Stimulated activated CD4-positive, alpha-beta T cell treated with anti-CD3 and anti-CD28 coated beads, Interleukin-1b, Interleukin-23, amount 100 ng/mL, for 1 hour (primary cell): ENCODE measurements at places on chromosomes 16 and 17.

GRCh38 chr17:78735832-78736525 is 46.1 kb downstream of the CYTH1 start:
- DNase-seq = no peak

DNA sequence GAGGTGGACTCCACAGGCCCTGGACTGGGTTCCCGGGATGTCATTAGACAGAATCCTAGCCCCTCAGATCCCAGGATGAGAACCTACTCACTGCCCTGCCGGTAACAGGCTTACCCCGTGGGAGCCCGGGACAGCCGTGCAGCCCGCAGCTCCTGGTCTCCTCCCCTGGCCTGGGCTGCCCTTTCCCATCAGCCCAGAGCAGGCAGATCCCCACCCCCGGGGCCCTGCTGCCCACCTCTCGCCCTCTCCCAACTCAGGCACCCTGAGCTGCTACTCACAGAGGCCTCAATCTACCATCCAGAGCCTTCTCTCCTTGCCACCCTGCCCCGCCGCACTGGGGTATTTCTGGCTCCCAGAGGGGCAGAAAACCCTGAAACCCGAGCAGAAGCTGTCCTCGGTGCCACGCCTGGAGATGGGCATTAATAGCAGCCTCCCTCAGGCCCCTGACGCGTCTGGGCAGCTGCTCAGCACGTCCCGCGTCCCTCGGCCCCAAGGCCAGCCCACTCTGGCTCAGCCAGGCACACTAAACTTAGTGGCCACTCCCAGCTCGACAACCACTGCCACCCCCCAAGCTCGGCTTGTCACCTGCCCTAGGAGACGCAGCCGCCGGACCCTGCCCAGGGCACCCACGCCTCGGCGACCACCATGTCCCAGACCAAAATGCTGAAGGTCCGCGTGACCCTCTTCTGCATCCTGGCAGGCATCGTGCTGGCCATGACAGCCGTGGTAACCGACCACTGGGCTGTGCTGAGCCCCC is at the start of gene CACNG1:
TSS of gene CACNG1 (plus strand) at position 539 of the 757 bp plus-strand sequence. CDS start at position 646, 107 bp downstream.
- DNase-seq = no peak

GRCh38 chr17:80353718-80354275 is 61.2 kb upstream of the ENDOV start:
- DNase-seq = no peak

- DNase-seq = no peak
Measured at GRCh38 chr17:16465861-16466338, 26.1 kb downstream of the LRRC75A start.

- DNase-seq = no peak
Measured at GRCh38 chr17:17913695-17914332, 58.4 kb downstream of the TOM1L2 start.
